ENCODE measurements at places on chromosomes 2 and 18. TPM values are rescaled to one million over a fixed set of nuclear protein-coding genes. Genes with fewer than 3 reads are reported as not detected.

The INO80C gene
- 4.6 TPM for total RNA-seq

The EML6 gene
- 3.0 TPM for total RNA-seq

The LYPD1 gene
- 0.47 TPM for total RNA-seq

The TUBA3E gene
- not detected for total RNA-seq

The ZAP70 gene
- total RNA-seq: 4.9 TPM

The IGFBP5 gene
- 43.4 TPM for total RNA-seq

The GCG gene
- not detected for total RNA-seq

The IL1RL1 gene
- 0.75 TPM for total RNA-seq

The UGT1A5 gene
- 1.6 TPM for total RNA-seq

The SERPINB3 gene
- not detected for total RNA-seq

The INO80D gene
- 10.3 TPM for total RNA-seq

The ATP9B gene
- 23.1 TPM for total RNA-seq

The ZNF2 gene
- total RNA-seq: 2.5 TPM

The PPM1G gene
- 45.5 TPM for total RNA-seq

The SPATA3 gene
- not detected for total RNA-seq

The UGT1A4 gene
- 136 TPM for total RNA-seq

The SLC23A3 gene
- total RNA-seq: 0.23 TPM

The APLF gene
- total RNA-seq: 3.8 TPM

The RFTN2 gene
- 1.1 TPM for total RNA-seq

The EN1 gene
- not detected for total RNA-seq

The SLC30A3 gene
- not detected for total RNA-seq

The AGXT gene
- 254 TPM for total RNA-seq

The SP140L gene
- total RNA-seq: 21.5 TPM

The TFPI gene
- 109 TPM for total RNA-seq

The LONRF2 gene
- total RNA-seq: 3.7 TPM

The TWIST2 gene
- 0.17 TPM for total RNA-seq

The SERPINB11 gene
- not detected for total RNA-seq

The IL36G gene
- not detected for total RNA-seq

The TRMT61B gene
- 9.5 TPM for total RNA-seq

The EVA1A gene
- total RNA-seq: 45.7 TPM

The RNF144A gene
- 10.4 TPM for total RNA-seq

The C2orf80 gene
- total RNA-seq: not detected

The PDCL3 gene
- 5.0 TPM for total RNA-seq

The EVX2 gene
- not detected for total RNA-seq

The DIPK1C gene
- total RNA-seq: 0.19 TPM

The CRACDL gene
- 0.17 TPM for total RNA-seq
